Peyer's patch (tissue), 4 donors: ENCODE measurements at places on chromosomes 16 and 17. TPM values are rescaled to one million over a fixed set of nuclear protein-coding genes. Genes with fewer than 3 reads are reported as not detected.

GRCh38 chr16:15961571-15962090 is 12.2 kb downstream of the ABCC1 start:
- no peak for DNase-seq

- no peak for DNase-seq
Observed at GRCh38 chr16:65655802-65656201, 533.9 kb upstream of the CDH11 start.

DNA sequence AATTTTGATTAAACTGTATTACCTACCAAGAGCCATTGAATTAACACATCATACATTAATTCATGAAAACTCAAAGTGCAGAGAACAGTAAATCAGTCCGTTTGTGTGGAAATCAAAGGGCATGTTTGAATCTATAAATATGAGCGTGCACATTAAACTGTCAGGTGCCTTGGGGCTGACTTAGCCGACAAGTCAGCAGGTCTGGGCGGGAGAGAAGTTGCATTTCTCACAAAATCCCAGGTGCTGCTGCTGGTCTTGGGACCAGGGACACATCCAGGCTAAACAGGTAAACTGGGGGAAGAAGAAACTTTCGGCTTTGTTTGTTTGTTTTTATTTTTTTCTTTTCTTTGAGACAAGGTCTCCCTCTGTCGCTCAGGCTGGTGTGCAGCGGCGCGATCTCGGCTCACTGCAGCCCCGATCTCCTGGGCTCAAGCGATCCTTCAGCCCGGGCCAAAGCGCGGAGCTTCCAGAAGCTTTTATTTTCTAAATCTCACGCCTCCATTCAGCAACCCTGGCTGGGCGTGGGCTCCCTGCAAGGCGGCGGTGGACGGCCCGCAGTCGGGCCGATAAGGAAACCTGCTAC is 213.9 kb downstream of the MRTFB start:
- no peak for DNase-seq

- no peak for DNase-seq
Observed at GRCh38 chr16:64745258-64745930, 376.5 kb downstream of the CDH11 start.

DNA sequence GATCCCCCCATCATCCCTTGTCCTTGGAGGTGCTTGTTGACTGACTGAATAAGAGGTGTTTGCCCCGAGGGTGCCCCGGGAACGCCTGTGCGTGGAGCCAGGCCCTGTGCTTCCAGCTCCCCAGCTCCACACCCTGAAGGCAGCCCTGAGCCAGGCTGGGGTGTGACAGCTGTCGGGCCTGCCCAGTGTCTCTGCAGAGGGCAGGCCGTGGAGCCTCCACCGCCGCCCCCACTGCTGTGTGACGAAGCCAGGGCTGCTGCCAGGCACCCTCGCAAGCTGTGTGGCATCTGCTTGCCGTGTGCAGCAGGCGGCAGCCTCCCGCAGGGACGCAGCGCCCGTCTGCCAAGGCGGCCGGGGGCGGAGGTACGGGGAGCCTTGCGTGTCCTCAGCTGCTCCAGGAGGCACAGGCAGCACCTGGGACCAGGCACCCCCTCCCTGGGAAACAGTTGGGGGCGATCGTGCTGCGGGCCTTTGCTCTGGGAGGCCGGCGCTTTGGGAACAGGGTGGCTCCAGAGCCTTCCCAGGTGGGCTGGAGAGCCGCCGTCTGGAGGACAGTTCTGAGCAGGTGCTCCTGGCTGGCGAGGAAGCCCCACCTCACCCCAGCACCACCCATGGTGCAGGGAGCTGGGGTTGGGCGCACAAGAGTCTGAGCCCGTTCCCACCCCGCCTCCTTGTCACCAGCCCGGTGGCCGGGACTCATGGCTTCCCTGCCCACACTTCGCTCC is 26.6 kb downstream of the GSE1 start:
- DNase-seq = peak; percentile 70

- no peak for DNase-seq
Observed at GRCh38 chr17:12287953-12288352, 267.3 kb downstream of the MAP2K4 start.

GRCh38 chr16:8919934-8920462 is 37.8 kb downstream of the LITAFD start:
- DNase-seq = no peak

GRCh38 chr17:57548421-57549410 is 196.4 kb downstream of the CCDC182 start:
- no peak for DNase-seq

DNA sequence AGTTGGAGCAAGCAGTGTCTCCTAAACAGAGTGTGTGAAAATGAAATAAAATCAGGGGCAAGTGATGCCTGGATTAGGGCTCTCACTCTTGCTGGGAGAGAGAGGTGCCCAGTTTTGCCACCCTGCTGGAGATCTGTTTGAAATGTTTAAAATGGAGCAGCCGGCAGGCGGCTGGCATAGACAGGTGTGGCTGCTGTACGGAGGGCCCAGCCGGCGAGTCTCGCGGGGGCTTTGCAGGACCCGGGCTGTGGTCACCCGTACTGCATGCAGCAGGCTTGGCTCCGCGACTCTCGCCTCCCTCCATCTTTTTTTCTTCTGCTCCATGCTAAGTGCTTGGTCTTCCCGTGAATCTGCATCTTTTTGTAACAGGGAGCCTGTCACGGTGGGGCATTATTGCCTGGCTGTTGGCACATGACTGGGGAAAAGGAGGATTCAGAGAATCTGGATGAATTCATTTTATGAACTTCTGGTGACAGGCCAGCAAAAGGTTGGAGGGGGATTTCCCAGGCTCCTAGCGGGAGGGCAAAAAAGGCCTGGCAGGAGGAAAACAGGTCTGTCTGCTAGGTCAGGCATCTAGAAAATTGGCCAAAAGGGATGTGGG is 1.8 kb downstream of the ZNRF1 start:
- no peak for DNase-seq

DNA sequence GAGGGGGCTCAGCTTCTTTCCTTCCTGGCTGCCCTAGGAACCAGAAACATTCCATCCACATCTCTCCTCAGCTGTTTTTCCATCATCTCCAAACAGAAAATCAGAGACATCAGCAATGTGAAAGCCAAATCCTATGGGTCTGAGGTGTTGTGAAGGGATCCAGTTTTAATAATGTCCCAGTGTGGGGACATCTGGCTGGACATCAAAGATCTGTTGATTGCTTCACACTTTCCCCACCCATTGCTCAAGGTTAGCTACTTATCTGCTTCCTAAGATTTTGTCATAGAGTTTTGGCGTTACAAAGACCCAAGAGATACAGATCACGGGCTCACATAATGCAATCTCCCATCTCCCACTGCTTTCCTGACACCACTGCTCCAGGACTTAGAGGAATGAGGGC is 47.8 kb upstream of the AXIN2 start:
- peak; percentile 9 for DNase-seq

DNA sequence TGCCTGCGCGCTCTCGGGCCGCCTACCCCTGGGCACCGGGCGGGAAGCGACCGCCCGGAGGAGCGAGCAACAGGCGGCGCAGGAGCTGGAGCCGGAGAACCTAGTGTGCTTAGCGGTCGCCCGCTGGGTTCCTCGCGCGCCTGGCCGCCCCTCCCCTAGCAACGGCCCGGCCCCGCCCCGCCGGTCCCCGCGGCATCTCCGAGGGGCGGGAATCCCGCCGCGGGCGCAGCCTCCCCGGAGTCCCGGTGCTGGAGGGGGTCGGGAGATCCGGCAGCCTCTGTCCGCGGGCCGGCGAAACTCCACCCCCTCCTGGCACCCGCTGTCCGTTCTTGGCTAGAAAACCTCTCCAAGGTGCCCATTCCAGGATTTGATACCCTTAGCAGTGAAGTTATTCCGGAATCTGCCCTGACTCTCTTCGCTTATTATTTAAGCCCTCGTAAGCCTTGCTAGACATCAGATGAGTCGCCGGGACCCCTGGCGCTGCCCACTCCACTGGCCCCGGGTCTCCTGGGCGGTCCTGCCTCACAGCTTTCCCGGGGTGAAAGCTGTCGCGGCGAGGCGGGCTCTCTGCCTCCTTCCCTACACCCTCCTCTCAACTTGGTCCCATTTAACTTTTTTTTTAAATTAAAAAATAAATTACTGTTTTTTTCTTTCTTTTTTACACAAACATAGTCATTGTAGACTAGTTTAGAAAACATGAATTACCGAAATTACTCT is at the start of gene RPRML:
RPRML (minus strand) TSS at position 107 of the 717 bp plus-strand sequence. CDS start 246 bp downstream, outside the sequence.
- DNase-seq = peak; percentile 55

IFI35 gene
- total RNA-seq = 71.3 TPM

MED31 gene
- 4.1 TPM for total RNA-seq

TLCD1 gene
- 4.8 TPM for total RNA-seq
